Activated naive CD4-positive, alpha-beta T cell (primary cell): ENCODE measurements at places on chromosomes 3 and 15.

- DNase-seq: no peak
Observed at GRCh38 chr15:24858737-24859601, 95.8 kb upstream of the SNRPN start.

- no peak for DNase-seq
Observed at GRCh38 chr15:32828507-32829186, 110.8 kb downstream of the GREM1 start.

DNA sequence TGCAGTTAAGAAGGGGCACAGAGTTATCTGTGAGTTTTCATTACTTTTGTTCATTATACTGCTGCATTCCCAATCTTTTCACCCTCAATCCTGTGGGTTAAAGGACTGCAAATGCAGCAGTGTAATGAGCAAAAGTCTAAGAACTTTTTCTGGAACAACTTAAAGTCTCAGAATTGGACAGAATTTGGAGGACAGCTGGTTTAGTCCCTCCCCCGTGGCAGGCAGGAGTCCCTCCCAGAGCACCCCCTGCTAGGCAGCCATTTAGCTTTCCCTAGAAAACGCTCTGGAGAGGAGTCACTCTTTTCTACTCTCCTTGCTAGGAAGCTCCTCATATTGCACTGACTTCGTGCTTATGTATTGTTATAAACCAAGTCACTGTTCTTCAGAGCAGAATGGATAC is 156.3 kb upstream of the UBE2E1 start:
- no peak for DNase-seq

DNA sequence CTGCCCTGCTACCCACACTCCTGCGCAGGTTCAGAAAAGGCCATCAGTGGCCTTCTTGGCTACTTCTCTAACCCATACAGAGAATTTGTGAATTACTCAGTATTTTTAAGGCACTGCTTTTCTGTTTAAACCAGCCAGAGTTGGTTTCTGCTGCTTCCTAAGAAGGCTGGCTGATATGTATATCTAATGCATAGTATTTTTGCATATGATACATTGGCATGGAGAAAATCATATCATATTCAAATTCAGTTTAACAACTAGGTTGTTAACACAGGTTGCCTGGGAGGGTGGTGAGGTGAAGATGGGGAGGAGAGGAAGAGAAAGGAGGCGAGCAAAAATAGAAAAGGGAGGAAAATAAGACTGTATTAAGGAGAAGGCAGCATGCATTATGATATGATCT is 132.8 kb upstream of the ADPGK start:
- no peak for DNase-seq

DNA sequence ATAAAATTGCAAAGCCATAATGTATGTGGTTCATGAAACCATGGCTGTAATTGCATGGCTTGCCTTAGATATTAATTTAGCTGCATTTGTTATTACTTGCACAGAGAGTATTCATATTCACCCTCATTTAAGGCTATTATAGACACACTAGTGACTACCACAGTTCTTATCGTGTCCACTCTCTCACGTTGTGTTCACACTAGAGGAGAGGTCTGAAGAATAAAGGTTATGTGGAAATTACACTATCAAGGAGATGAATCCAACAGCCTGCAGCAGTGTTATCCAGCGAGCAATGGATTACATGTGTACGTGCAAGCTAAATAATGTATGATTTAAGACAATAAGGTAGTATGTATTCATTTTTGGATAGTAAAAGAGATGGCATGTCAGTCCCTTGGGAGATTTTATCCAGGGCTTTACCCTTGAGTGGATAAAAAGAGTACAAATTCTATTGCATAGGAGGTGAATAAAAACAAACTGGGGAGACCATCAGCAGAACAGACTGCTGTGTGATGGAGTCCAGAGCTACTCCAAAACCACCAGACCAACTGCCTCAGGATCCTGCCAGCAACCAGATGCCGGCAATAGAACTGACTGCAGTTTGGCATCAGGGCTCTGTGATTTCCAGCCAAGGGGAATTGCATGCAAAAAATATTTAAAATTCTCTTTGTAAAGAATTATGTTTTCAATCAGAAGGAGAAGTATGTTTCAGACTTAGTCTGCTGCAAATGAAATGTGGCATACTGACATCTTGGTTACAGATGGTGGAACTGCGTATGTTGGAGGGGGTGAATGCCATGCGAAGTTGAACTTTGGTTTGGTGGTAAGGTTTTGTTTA is 146.6 kb downstream of the RBMS3 start:
- no peak for DNase-seq

DNA sequence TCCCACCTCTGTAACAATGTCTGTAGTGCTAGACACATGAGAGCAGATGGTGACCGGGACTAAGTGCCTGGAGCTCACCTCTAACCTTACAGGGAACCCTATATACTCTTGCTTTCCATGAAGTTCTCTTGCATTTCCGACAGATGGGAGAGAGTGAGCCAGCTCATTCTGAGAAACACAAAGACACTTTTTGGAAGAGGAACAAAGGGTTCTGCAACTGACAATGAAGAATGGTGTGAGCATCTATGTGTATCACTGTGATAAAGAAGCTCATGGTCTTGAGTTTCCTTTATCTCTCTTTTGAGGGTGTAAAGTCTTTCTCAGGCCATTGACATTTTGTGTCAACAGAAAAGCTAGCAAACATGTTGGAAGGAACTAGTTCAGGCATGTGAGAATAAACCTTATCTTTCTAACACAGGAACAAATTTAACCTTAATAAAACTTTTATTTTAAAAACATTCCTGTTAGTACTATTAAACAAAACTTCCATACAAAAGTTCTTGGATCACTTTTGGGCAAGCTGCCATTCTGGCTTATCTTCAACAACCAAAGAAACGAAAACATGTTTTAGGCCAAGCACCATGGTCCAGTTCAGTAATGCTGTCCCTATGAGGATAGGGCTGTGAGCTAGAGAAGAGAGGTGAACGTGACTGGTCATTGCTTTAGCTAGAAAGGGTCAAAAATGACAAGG is 142.7 kb downstream of the THRB start:
- no peak for DNase-seq

- no peak for DNase-seq
Observed at GRCh38 chr3:96070678-96071077, 743.7 kb upstream of the EPHA6 start.

GRCh38 chr3:167909504-167909896 is 174.0 kb downstream of the SERPINI1 start:
- DNase-seq: no peak

GRCh38 chr3:26029321-26029720 is 239.4 kb downstream of the OXSM start:
- DNase-seq: no peak

DNA sequence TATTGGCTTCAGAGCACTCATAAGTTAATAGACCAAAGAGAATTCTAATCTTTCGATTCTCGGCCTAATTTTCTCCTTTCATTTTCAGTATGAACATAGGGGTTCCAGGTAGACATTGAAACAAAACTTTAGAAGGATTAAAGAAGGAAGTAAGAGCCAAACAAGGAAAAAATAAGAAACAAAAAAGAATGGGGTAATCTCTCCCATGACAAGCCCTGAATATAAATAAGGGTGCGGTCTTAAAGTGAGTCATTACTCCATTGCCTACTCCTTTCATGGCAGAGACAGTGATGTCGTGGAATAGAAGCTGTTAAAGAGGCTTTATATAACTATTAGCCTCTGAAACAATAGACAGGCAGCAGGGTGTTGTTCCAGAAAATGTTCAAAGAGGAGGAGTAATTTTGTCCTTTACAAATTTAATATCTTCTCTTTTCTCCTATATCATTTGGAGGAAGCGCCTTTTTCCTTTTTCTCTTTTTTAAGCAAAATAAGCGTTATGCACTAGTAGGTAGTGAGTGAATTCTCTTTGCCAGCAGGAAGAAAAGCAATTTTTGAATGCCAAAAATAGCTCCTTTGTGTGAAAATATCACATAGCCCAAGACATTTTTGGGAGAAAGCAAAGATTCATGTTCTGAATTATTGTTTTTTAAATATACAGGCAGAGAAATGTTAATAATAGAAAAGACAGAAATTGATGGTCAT is 607.9 kb upstream of the KCNMB2 start:
- no peak for DNase-seq

DNA sequence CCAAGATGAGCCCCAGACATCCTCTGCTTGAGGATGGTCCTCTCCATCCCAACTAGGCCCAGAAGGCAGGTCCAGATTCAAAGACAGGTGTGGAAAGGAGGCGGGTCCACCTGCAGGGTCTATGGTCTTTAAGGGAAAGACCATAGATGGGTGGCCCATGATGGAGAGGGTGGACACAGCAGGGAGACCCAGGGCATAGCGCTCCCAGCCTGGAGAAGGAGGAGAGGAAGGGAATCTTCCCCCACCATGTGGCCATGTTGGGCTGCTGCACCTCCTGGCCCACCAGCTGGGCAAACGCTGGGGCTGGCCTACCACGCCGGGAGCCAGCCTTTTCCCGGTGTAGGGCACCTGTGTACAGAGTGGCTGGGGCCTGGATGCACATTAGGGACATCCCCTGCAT is 265.2 kb upstream of the TLE3 start:
- no peak for DNase-seq

DNA sequence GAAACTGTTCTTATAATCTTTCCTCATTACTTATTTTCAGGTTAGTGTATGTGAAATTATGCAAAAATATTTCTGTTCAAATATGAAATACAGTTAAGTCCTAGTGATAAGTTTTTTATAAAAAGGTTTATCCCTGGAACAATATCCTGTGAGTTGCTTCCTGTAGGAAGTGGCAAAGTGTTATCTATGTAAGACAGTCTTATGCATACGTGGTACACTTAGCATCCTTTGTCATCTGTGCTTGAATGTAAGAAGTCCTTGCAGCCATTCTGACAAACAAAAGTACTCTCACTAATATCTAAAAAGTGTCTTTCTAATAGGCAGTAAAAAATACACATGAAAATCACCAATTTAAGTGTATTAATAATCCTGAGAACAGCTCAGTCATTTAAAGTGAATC is 372.5 kb upstream of the BCHE start:
- DNase-seq: no peak

GRCh38 chr15:66187271-66187670 is 66.3 kb downstream of the MEGF11 start:
- DNase-seq: no peak

GRCh38 chr3:55477306-55478303 is 9.5 kb downstream of the WNT5A start:
- no peak for DNase-seq
